ENCODE measurements at places on chromosomes 6 and 20.

DNA sequence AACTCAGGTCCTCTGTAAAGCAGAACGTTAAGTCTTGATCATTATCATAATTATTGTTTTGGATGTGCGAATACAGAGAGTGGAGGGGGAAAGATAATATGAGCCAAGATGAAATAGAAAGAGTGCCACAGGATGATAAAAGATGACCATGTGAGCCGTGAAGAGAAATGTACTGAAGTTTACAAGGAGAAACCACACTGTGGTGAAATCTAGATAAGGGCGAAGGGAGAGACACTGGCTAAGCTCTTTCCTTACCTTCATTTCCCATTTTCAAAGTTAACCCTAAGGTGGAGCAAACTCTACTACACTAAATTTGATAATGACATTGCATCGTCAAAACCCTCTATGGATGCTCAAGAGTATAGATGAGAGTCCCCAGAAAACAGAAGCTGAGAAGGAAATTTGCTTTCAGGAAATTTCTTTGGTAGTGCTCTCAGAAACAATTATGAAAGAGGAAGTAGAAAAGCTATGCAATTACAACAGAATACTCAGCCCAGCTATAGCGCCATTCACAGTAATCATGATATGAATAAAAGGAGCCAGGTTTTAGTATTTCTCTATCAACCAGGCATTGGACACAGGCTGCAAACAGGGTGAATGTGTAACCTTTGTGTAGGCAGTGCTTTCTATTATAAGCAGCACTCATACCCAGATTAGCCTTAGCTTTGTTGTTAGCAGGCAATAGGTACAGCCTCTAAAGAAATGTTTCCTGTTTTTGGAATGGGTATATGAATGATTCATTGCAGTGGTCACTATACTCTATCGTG lies 1080.7 kb downstream of the GRIK2 start:
- DNase-seq = no peak

GRCh38 chr20:18728870-18729224 lies 84.7 kb upstream of the SCP2D1 start:
- DNase-seq = no peak

GRCh38 chr6:169881398-169881797 lies 130.0 kb downstream of the ERMARD start:
- DNase-seq = no peak

GRCh38 chr6:27679964-27680694 lies 207.2 kb upstream of the ZNF184 start:
- DNase-seq = no peak

DNA sequence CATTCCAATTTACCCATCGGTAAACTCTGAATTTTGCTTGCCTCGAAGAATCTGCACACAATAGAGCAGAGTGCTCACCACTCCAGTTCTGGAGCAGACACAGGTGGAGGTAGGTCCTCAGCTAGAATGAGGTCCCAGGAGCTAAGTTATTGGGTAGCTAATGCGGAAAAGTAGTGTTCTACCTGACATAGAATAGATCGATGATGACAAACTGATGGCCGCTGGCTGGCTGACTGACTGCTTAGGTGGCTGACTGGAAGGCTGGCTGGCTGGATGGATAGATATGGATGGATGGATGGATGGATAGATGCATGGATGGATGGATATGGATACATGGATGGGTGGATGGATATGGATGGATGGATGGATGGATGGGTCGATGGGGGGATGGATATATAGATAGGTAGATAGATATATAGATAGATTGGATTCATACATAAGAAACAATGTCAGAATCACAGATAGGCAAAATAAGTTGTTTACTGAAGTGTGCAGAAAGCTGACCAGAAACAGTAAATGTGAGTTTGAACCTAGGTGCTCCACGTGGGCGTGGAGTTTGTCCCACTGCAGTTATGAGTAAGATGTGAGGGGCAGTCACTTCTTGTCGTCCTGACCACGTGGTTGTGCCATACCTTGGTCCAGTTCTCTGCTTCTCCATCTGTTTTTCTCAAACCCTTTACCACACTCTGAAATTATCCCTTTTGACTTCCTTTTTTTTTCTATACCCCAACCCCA lies 62.1 kb downstream of the TBXT start:
- DNase-seq = no peak

DNA sequence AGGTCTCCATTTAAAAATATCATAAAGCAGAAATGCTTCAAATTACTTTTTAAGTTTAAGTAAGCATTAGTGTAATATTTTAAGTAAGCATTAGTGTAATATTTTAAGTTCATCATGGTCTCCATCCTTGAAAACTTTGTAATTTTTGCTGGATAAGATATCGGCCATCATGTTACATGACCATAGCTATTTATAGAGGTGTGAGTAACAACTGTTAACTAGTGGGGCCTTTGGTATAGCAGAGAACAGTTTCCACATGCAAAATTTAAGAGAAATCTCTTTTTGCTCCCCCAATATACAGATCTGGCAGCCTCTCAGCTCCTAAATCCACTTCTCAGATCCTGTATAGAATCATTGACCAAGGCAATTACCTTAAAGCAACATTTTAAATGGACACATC lies 468 bp downstream of the TRDN start:
- no peak for DNase-seq

- no peak for DNase-seq
These were observed 67.1 kb downstream of the SCAF8 start for GRCh38 chr6:154800338-154800737.

DNA sequence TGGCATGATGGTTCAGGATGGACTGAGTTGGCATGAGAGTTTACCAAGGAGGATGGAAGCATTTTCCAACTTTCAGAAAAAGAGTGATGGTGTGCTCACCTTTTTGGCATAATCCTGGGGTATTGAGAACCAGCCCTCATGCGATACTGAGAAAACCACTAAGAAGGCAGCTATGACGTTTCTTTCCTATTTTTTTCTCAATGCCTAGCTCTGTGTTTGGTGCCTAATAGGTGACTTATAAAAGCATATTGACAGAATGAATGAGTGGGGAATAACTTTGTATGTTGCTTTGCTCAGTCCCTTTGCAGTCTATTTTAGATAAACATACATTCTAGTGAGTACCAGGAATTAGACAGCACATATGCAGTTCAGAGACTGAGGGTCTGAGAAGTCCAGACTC lies 816.3 kb downstream of the DHX35 start:
- DNase-seq = no peak

GRCh38 chr6:3517350-3517749 lies 60.5 kb upstream of the SLC22A23 start:
- no peak for DNase-seq

GRCh38 chr20:18541741-18542140 lies 25.5 kb upstream of the SMIM26 start:
- DNase-seq = no peak

GRCh38 chr20:19779634-19780033 lies 21.6 kb downstream of the RIN2 start:
- DNase-seq = no peak

- DNase-seq = no peak
These were observed 84.3 kb downstream of the MOXD1 start for GRCh38 chr6:132316970-132317369.

GRCh38 chr6:152632121-152632782 lies 4.9 kb downstream of the SYNE1 start:
- no peak for DNase-seq

DNA sequence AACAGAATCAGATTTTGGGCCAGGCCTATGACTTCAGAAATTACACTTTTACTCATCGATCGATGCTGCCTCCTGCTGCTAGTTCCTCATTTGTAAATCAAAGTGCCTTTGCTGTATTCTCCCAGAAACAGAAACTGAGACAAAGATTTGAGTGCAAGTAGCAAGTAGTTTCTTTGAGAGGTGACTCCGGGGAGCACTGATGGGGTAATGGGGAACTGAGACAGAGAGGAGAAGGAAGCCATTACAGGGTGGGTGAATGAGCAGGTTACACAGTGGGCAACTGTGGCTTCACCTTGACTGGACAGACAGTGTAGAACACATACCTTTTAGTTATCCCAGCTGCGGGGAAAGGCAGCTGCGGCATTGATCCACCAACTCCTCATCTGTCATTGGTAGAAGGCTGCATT lies 9.7 kb upstream of the CD40 start:
- no peak for DNase-seq

GRCh38 chr20:19433371-19434350 lies 221.2 kb downstream of the SLC24A3 start:
- no peak for DNase-seq

GRCh38 chr6:145643760-145644159 lies 91.6 kb downstream of the EPM2A start:
- no peak for DNase-seq

DNA sequence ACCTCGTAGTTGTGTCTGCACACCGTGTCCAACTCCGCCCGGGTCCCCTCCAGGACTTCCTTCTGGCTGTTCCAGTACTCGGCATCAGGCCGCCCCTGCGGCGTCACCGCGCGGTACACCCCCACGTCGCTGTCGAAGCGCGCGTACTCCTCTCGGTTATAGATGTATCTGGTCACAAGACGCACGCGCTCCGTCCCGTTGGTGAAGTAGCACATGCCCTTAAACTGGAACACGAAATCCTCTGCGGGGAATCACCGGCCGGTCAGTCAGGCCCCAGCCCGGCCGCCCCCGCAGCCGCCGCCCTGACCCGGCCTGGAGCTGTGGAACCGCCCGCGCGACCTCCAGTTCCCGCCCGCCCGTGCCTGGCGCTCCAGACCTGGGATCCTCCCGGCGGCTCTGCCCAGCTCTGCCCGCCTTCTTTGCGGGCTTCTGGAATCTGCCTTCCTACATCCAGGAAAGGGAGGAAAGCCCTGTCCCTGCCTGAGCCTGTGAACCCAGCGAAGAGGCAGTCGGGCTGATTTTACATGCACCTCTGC lies 1.6 kb downstream of the HLA-DQB1 start:
- DNase-seq = no peak

GRCh38 chr6:26243752-26244151 lies 121.2 kb upstream of the BTN3A2 start:
- no peak for DNase-seq

DNA sequence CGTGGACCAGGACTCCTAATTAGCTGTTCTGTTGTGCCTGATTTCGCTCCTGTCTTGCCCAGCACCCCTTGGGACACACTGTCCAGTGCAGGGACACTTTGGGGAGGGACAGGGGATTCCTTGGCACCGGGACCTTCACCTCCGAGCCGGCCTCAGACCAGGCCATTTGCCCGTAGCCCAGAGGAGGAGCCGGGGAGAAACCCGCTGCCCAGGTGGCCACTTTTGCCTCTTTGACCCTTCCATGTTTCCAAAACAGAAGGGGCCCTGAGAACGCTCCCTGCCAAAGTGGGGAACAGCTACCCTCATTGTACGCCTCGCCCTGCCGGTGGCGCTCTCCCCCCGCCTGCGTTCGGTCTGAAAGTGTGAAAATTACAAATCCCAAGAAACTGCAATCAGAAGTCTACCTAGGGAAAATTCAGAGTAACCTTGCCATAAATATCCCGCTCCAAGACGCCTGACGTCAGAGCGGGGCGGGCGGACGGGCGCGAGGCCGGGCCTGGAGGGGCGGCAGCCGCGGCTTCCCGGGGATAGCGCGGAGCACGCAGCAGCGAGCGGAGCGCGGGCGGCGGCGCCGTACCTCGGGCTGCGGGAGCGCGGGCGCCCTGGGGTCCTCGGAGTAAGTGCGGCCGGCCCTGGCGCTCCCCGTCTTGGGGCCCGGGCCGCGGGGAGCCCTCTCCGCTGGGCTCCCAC lies at the start of gene DAAM2:
TSS of gene DAAM2 (plus strand) at position 527 of the 690 bp plus-strand sequence. CDS start 63,927 bp downstream, outside the sequence.
- DNase-seq = no peak

Measured in stimulated activated CD4-positive, alpha-beta T cell treated with anti-CD3 and anti-CD28 coated beads, Interleukin-1b, Interleukin-23, amount 100 ng/mL, for 1 hour (primary cell).